Esophagus squamous epithelium (tissue), 5 donors: ENCODE measurements at places on chromosomes 16 and 17.

GRCh38 chr16:27231692-27232060, 28.4 kb downstream of the KDM8 start:
- DNase-seq = no peak

GRCh38 chr16:66516509-66516807, 33.5 kb downstream of the TK2 start:
- no peak for DNase-seq

DNA sequence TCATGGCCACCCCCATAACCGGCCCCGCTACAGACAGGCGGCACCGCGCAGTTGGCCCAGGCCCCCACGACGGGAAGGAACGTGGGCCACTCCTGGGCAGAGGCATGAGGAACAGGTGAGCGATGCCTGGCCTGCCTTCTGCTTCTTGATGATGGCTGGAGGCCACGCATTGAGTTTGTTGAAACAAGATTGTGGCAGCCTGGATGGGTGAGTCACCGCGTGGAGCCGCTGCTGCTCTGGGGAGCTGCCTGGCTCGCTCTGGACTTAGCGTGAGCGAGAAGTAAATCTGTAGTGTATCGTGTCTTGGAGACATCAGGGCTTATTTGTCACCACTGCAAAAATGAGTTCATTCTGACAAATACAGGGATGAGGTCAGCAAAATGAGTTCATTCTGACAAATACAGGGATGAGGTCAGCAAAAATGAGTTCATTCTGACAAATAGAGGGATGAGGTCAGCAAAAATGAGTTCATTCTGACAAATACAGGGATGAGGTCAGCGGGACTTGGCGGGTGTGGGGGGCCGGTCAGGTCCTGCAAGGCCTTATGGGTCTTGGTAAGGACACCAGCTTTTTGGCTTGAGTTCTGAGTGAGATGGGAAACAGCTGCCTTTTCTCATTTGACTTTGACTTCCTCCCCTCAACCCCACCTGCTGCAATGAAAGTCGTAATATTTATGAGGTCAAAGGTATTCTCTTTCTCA, 93.0 kb downstream of the SEC14L1 start:
- DNase-seq = no peak

DNA sequence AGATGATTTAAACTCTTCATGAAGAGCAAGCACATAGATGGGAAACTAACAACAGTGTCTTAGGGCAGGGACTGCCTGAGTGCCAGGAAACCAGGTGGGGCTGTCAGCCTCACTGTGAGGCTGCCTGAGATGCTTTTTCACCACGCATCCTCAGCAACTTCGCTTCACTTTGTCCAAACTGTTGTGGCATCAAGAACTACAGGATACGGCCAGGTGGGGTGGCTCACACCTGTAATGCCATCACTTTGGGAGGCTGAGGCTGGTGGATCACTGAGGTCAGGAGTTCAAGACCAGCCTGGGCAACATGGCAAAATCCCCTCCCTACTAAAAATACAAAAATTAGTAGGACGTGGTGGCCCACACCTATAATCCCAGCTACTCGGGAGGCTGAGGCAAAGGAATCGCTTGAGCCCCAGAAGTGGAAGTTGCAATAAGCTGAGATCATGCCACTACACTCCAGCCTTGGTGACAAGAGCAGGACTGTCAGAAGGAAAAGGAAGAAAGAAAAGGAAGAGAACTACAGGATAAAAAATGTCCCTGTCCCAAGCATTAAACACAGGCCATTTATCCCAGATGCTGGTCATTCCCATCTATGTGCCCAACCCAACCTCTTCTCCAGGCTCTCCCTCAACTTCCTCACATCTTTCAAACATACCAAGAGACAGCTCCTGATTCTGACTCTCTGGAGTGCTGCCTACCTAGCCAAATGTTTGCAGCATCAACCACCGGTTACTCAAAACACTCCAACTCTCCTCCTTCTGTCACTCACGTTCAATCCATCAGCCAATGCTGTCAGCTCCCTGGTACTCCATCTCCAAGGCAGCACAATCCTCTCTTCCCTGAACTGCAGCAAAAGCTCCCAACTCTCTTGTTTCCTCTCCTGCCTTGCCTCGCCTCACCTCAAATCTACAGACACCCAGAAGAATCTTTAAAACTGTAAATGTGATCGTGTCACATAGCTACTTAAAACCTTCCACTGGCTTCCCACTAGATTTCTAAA, 1.6 kb downstream of the EIF4A3 start:
- no peak for DNase-seq

- no peak for DNase-seq
Measured at GRCh38 chr16:17836868-17837602, 366.3 kb upstream of the XYLT1 start.

DNA sequence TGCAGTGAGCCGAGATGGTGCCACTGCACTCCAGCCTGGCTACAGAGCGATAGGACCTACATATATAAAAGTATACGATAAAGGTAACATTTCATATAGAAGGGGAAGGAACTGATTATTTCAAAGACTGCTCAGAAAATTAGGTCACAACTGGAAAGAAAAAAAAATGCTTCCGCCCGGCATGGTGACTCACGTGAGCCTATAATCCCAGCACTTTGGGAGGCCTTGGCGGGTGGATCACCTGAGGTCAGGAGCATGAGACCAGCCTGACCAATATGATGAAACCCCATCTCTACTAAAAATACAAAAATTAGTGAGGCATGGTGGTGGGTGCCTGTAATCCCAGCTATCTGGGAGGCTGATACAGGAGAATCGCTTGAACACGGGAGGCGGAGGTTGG, 7.8 kb downstream of the TEX14 start:
- no peak for DNase-seq

DNA sequence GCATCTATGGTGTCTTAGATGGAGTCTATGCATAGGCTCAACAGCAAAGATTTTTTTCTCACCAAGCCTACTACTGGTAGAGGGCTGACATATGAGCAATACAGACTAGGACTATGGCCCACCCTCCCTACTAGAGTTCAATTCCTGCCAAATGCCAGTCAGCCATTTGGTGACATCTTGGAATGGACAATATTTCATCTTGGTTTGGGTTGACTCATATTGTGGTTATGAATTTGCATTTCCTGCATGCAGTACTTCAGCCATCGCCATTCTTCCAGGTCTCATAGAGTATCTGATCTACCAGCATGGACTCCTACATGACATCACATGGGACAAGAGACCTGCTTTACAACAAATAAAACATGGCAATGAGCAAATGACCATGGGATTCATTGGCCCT, 778.1 kb upstream of the SOX9 start:
- DNase-seq = no peak

DNA sequence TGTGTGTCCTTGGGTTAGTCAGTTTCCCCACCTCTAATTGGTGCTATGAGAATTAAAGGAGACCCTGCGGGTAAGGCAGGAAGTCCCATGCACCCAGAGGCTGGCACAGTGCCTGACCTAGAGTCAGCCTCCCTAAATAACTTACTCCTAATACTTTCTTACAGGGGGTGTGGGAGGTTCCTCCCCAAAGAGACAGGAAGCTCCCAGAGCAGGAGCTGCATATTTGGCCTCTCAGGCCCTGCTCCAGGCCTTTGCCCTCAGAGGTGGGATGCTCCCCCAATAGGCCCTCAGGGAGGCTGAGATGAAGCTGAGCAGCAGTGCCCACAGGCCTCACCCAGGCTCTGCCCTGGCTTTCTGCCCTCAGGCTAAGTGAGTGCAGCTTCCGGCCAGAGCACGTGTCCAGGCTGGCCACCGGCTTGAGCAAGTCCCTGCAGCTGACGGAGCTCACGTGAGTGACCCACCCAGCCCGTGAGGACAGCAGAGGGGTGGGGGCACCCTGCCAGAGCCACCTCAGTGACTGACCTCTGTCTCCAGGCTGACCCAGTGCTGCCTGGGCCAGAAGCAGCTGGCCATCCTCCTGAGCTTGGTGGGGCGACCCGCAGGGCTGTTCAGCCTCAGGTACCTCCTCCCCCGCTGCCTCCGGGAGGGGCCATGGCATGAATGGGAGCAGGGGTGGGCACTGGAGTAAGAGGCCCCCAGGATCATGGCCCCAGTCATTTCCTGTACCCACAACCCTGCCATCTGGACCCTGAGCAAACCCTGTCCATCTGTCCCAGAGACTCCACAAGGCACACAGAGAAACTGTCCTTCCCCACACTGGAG, 31.1 kb upstream of the CPNE2 start:
- DNase-seq = no peak

DNA sequence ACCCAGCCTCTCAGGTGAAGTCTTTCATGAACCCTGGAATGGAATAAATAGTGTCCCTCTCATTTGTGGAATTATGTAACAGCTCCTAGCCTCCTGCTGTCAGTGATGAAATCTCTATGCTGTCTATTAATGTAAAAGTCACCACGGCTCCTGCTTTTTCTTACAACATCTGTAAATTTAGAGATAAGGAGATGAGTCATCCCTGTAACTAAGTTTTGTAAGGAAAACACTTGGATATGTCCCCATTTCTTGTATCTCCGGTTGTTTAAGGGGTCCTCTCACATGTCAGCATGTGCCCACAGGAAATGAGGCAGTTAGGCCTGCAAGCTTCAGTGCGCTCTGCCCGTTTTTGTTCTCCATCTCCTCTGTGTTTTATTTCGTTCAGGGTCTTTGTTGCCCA, 2.8 kb upstream of the NAT9 start:
- no peak for DNase-seq

GRCh38 chr17:40089077-40089895, 11.1 kb downstream of the NR1D1 start:
- DNase-seq = no peak

DNA sequence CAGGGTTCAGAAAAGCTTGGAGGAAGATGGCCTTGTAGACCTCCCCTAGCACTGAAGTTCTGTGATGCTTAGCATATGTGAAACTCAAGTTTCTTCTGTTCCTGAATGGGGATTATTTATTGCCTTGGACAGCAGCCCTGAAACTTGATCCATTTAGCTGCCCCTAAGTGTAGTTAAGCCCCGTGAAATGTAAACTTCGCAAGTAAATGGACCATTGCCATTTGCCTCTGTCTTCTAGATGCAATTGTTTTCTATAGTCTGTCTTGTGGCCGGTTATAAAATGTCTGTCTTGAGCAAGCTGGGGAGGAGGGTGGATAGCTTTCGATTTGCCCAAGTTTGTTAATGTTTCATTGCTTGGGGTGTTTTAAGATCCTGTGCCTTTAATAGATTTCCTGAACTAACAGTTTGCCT, 261.8 kb downstream of the CDH13 start:
- DNase-seq = no peak

GRCh38 chr17:80308692-80309517, 48.3 kb downstream of the RNF213 start:
- DNase-seq = no peak

GRCh38 chr16:1926271-1926670, 8.1 kb upstream of the HS3ST6 start:
- no peak for DNase-seq

GRCh38 chr17:3683054-3683511, 12.9 kb downstream of the P2RX5 start:
- no peak for DNase-seq

- DNase-seq = no peak
Measured at GRCh38 chr16:78213751-78214150, 114.3 kb downstream of the WWOX start.

GRCh38 chr17:21495281-21495680, 119.1 kb downstream of the KCNJ12 start:
- DNase-seq = no peak

- no peak for DNase-seq
Measured at GRCh38 chr16:64004116-64004515, 1117.7 kb downstream of the CDH11 start.

- DNase-seq = no peak
Measured at GRCh38 chr16:68643847-68644246, 1.3 kb upstream of the CDH3 start.

DNA sequence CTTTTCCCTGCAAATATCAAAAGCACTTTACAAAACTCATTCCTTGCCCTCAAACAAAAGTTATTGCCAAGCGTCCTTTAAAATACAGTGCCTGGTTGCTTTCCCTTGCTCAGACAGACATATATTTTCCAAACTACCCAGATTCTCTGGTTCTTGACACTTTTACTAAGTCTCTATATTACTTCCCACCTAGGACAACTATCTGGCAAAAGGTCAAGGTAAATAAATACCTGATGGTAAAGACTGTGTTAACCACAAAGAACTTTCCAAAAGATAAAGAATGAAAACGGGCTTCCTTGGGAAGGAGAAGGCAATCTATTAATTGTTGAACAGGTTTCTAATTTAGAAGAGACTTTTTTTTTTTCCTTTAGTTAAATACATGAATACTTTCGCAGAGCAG, 1.9 kb downstream of the HS3ST3A1 start:
- DNase-seq = no peak

GRCh38 chr16:79593074-79593531, 7.4 kb downstream of the MAF start:
- DNase-seq = no peak

- DNase-seq = no peak
Measured at GRCh38 chr17:57389473-57389872, 133.2 kb downstream of the MSI2 start.

- no peak for DNase-seq
Measured at GRCh38 chr17:14004927-14005620, 64.2 kb upstream of the COX10 start.

DNA sequence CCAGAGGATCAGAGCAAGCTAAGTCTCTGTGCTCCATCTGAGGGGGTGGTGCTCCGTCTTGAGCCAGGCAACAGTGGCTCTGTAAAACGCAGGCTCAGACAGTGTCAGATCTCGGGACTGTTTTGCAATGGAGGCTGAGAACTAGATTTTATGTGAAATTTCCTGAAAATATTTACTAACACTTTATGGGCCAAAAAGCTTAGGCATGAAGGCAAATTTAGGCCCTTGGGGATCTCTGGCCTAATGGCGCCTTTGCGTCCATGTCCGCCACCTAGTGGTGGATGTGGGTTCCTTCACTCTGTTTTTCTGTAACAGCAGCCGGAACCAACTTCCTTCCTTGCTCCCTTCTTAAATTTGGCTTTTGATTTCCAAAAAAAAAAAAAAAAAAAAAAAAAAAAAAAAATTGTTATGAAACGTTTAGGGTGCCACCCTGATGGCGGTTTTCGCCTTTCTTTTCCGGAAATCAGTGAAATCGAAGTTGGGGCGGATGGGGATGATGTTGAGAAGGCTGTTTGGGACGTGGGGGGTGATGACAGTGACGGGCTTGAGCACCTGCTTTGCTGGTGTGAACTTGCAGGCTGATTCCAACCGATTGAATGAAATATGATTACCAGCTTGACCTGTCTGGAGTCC, 14.0 kb upstream of the ELAC2 start:
- DNase-seq = no peak

DNA sequence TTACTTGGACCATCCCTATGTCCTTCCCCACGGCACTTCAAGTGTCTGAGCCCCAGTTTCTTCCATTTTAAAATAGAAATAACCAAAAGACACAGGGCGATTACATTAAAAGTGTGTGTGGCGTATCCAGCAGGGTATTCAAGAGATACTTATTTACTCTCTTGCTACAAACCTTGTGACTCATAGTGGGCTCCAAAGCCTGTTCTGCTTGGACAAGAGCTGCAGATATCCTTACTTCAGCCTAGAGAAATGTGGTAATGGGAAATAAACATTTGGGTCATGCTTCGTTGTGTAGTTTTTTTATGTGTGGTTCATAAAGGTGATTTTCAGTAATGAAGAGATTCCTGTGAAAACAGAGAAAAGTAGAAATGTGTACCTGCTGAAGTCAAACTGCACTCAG, 288.9 kb upstream of the CDH11 start:
- DNase-seq = no peak

GRCh38 chr16:57645691-57646387, 17.4 kb downstream of the ADGRG1 start:
- DNase-seq = no peak
